ENCODE measurements at places on chromosomes 16 and 17.

GRCh38 chr16:84373907-84374489, 5.7 kb downstream of the ATP2C2 start:
- DNase-seq, result no peak

GRCh38 chr16:31268891-31269290, 9.1 kb downstream of the ITGAM start:
- DNase-seq, result no peak

- DNase-seq, result no peak
Observed at GRCh38 chr16:89583895-89584644, 8.5 kb downstream of the CPNE7 start.

DNA sequence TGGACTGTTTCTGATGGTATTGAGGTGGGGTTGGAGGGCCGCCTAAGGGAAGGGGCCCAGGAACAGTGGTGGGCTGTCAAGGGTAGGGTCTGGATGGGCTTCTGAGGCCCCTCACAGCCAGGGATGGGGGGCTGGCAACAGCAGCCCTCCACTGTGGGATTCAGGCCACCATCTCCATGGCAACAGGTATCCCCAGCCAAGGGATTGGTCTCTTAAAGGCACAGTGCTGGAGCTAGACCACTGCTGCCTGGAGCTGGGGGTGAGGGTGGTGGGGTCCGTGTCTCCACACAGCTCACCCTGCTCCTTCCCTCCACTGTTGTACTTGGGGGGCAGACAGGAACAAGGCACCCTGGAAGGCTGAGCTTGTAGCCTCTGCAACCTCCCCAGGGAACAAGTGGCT, 41.8 kb downstream of the PSME3IP1 start:
- DNase-seq, result no peak

DNA sequence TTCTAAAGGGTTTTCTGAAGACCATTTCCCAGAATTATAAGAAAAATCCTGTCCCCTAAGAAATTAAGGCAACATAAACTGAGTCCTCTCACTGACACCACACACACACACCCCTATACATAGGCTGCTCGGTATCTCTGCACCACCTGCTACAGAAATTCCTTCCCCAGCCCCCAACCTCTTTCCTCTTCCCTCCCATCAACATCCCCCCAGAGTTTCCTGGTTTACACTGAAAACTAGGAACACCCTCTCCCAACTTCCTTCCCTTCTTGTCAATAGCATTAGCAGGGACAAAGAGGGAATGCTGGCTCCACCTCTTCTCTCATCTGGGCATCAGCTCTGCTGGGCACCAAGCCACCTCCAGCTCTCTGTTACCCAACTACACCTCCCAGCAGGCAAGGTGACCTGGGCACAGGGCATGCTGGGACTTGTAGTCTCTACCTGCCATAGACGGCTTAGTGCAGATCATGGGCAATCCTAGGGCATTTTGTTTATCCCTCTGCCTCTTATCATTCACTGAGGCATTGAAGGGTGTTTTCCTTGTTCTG, 15.7 kb downstream of the CAVIN1 start:
- DNase-seq, result peak; percentile 70

DNA sequence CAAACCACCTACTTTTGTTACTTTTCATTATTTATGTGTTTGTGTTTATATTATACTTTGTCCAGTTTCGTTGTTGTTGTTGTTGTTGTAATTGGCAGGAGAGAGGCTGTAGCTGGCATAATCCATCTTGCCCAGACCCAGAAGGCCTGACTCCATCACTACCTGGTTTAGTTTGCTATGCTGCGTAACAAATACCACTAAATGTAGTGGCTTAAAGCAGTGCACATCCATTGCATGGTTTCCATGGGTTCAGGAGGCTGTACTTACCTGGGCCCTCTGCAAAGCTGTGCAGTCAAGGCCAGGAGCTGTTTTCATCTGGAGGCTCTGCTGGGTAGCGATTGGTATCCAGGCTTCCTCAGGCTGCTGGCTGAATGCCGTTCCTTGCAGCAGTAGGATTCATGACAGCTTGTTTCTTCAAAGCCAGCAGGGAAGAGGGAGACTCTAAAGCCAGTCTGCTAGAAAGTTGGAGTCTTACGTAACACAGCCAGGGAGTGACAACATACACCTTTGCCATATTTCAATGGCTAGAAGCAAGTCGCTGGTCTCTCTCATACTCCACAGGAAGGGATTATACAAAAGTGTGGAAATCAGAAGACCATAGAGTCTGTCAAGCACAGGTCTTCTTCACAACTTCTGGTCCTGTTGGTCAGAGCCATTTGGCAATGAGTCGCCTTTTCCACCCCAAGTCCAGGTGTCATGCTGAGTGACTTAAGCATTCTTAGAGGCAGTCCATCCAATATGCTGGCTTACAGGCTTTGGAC, 41.1 kb downstream of the TNRC6C start:
- DNase-seq, result peak; percentile 3

GRCh38 chr16:64408699-64409098, 713.2 kb downstream of the CDH11 start:
- no peak for DNase-seq

- no peak for DNase-seq
Observed at GRCh38 chr17:75823257-75824041, 20.8 kb downstream of the UNC13D start.

- DNase-seq, result no peak
Observed at GRCh38 chr16:26111900-26112299, 420.1 kb downstream of the HS3ST4 start.

- no peak for DNase-seq
Observed at GRCh38 chr16:22091721-22092120, 620 bp upstream of the VWA3A start.

DNA sequence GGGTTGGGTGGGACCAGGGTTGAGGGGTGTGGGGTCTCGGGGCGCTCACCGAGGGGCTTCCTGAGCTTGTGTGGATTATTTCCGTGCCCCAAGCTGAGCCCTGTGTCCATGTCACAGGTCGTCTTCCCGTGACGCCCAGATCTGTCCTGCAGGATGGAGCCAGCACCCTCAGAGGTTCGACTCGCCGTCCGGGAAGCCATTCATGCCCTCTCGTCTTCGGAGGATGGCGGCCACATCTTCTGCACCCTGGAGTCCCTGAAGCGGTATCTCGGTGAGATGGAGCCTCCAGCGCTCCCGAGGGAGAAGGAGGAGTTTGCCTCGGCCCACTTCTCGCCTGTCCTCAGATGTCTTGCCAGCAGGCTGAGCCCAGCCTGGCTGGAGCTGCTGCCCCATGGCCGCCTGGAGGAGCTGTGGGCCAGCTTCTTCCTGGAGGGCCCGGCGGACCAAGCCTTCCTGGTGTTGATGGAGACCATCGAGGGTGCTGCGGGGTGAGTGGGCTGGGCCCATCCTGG, 1.0 kb downstream of the TELO2 start:
- DNase-seq, result no peak

DNA sequence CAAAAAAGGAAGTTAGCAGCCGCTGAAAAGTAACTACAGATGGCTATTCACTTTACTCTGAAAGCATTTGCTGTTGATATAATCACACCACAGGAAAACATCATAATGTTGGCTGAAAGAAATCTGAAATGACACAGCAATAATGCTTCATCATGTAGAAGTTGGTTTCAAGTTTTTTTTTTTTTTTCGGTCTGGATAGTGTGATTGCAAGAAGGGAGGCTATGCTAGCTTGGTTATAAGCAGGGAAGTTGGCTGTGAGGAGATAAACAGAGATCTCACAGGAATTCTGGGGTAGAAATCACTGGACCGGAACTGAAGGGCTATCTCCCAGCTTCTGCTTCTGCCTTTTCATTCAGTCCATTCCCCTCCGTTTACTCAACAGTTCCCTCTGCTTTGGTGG, 57.9 kb downstream of the MYO1D start:
- DNase-seq, result no peak

- no peak for DNase-seq
Observed at GRCh38 chr17:64384253-64385186, 6.1 kb downstream of the PECAM1 start.

DNA sequence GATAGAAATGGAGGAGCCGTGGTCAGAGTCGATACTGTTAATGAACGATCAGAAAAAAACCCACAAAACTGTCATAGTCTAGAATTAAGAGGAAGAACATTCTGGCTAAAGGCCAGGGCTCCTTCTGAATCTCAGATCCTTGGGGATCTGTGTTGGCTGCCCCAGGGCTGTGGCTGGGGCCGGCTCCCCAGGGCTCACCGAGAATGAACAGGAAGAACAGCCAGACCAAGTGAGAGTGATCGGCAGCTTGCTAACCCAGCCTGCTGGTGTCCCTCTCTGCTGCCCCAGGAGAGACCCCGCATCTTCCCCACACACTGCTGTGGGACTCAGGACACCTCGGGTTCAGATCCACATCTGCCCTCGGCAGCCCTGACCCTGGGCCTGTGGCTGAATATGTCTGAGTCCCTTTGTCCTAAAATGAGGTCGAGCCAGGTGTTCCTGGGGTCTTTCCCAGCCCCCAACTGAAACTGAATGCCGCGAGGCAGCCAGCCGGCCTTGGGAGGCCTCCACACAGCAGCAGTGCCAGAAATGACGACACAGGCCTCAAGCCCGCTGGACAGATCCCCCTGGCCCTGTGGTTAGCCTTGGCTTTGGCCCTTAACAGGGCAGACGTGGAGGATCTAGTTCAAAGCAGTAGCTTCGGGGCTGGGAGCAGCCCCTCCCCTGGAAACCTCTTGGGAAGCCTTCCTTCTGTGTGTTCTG, 23.9 kb upstream of the CLEC18A start:
- DNase-seq, result no peak

GRCh38 chr16:31502981-31503380, 5.2 kb downstream of the RUSF1 start:
- no peak for DNase-seq

DNA sequence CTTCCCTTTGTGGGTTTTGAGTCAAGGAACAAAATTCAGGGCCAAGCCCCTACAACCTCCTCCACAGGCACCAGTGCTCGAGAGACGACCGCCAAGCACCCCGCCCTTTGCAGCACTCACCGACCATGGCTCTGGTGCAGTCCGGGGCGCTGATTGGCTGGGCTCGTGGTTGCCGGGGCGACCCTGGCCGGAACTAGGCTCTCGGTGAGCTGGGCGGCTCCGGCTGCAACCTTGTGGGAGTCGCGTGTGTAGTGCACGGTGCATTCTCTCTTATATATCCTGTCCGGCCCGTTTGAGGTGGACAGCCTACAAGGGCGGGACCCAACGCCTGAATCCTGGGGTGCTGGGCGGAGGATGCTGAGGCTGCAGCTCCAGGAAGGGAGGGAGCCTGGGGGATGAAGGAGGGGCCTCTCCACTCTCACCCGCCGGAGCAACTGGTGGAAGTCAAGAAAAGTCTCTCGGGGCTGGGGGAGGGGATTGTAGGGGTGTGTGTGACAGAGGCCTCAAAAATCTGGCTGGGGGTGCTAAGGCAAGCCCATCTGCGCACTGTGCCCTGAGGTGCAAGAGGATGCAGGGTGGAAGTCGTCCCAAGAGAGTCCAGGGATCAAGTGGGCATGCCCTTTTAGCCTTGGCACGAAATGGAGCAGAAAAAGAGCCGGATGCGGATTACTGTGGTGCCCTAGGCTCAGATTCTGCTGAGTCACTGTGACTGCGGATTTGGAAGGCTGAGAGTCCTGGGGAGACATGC, at the start of gene NQO1:
Gene NQO1, minus strand, starts transcription at position 248 of the 748 bp plus-strand sequence. Its CDS starts 121 bp downstream, at position 127.
- DNase-seq, result peak; percentile 89

DNA sequence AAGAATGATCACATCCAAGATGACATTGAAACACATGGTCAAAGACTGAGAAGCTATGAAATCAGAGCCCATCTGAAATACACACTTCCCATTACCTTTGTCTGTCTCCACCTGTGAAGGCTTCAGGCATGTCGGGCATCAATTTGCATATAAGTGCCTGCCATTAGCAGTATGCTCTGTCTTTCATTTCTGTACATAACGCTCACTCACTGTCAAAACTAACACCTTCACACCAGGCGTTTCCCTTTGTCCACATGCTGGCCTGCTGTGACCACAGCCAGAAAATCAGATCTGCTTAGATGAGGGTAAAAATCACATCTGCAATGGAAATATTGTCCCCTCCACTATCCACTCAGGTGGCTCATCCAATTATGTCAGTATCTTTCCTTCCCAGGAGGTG, 524.8 kb downstream of the TOX3 start:
- no peak for DNase-seq

- no peak for DNase-seq
Observed at GRCh38 chr17:78532311-78532710, 44.9 kb downstream of the DNAH17 start.

- DNase-seq, result no peak
Observed at GRCh38 chr16:83238949-83239691, 568.7 kb upstream of the HSBP1 start.

DNA sequence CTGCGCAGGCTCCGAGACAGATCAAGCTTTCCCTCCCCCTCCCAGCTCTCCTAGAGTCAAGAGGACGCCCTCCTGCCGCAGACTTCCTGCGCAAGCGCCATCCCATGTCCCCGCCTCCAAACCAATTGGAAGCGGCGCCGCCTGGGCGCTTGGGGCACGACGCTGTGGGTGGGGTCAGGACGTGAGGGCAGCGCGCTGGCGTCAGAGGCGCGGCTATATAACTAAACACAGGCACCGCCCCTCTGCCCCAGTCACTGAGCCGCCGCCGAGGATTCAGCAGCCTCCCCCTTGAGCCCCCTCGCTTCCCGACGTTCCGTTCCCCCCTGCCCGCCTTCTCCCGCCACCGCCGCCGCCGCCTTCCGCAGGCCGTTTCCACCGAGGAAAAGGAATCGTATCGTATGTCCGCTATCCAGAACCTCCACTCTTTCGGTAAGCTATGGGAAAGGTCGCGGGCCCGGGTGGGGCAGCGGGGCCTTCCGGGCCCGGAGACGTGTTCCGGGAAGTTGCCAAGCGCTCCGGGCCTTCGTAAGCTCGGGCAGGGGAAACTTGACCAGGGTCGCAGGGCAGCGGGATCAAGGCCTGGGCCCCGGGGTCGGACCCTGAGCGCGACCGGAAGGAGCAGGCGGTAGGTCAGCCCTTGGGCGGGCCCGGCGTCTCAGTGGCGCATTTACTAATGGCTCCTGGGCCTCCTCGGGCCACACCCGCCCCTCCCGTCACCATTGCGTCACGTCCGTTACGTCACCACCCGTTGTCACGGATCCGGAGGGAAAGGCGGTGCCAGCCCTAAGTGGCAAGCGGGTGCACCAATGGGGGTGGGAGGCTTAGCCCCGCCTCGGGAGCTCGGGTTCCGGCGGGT, at the start of gene EIF1:
Gene EIF1, plus strand, starts transcription at position 245 of the 856 bp plus-strand sequence. Its CDS starts 154 bp downstream, at position 399.
- peak; percentile 100 for DNase-seq

GRCh38 chr17:75917141-75917916, 12.6 kb upstream of the MRPL38 start:
- no peak for DNase-seq

DNA sequence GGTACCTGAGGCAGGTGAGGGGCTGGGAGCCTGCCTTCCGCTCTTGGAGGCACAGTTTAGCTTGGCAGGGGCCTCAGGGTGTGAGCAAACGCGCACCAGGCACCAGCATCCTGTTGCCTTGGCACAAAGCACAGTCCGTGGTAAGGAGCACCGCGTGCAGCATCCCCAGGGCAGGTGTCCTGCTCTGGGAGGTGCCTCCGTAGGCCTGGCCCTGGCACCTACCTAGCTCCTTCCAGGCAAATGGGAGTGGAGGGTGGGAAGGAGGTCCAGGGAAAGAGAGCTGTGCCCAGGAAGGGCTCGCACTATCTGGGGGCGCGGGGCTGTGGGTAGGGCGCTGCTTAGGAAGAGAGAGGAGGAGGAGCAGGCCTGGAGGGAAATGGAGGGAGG, 3.1 kb upstream of the GSE1 start:
- no peak for DNase-seq

GRCh38 chr17:37770631-37771518, 26.0 kb upstream of the HNF1B start:
- DNase-seq, result no peak

GRCh38 chr17:56030009-56030624, 123.2 kb upstream of the ANKFN1 start:
- DNase-seq, result no peak
